ENCODE measurements at places on chromosomes 12 and 14.

DNA sequence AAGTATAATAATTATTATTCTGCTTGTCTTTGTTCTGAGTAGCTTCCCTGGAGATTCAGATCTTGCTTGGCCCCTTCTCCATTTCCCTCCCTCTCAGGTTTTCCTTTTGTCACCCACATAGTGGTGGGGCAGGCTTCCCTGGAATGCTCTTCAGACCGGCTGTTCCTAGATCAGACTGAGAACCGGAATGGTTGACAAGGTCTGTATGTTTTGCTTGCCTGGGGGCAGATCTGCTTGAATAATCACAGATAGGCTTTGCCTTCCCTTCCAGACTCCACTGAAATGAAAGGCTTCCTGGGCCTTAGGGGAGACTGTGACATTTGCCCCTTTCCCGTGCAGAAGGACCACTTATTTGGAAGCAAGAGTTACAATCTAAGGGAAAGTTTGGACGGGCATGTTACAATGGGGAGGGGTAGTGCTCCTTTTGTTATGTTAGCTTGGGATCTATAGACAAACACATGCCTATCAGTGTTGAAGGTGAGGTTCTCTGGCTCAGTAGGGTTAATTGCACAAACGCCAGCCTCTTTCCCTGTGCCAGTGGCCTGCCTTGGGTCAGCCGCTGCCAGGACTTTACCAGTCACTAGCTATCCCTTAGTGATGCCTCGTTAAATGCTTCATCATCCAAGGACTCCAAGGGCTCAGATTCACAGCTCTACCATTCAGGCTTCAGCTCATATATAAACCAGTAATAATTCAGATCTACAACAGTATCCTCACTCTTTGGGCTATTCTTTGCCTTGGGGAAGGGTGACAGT lies 178.6 kb downstream of the SNAPC1 start:
- no peak for DNase-seq

GRCh38 chr12:42609605-42610004 lies 20.1 kb upstream of the PRICKLE1 start:
- no peak for DNase-seq

DNA sequence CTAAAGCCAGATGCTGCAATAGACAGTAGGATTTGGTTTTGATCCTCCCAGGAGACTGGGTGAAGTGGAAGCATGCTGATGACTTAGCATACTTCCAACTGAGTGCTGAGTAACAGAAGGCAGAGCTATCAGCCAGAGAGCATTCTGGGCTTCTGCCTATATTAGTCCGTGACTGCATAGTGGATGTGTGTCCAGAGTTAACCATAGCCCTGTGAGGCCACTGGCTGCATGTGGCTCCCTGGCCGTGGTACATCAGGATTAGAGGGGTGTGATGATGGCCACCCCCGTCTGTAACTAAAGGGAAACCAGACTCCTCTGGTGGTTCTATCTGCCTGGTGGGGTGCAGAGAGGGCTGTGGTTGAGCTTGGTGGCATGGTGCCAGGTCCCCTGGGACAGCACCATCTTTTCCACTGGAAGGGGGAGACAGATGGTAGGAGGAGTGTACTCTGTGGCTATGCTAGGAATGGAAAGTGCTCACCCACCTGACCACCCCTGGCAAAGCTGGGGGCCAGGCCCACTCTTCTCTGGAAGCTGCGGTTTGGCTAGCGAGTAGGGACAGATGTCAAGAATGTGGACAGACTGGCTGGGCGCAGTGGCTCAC lies 27.4 kb downstream of the ABCD4 start:
- no peak for DNase-seq

DNA sequence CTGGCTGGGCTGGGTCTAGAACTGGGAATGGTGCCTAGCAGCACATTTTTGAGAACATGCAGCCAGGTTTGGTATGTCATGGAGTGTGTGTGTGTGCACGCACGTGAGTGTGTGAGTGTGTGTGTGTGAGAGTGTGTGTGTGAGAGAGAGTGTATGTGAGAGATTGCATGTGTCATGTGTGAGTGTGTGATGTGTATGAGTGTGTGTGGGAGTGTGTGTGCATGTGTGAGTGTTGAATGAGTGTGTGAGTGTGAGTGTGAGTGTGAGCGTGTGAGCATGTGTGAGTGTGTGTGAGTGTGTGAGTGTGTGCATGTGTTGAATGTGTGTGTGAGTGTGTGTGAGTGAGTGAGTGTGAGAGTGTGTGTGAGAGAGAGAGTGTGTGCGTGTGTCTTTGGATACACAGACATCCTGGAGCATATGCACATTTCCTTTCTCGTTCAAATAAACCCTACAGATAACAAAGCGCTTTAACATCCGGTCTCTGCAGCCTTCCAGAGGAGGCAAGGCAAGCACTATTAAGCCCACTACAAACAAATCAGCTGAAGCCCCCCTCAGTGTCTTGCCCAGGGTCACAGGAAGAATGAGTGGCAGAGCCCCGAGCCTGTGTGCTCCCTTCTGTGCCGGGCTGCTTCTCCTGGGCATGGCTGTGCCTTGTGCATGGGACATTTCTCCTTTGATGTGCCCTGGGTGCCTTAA lies 108.7 kb upstream of the ETV6 start:
- DNase-seq, result no peak

DNA sequence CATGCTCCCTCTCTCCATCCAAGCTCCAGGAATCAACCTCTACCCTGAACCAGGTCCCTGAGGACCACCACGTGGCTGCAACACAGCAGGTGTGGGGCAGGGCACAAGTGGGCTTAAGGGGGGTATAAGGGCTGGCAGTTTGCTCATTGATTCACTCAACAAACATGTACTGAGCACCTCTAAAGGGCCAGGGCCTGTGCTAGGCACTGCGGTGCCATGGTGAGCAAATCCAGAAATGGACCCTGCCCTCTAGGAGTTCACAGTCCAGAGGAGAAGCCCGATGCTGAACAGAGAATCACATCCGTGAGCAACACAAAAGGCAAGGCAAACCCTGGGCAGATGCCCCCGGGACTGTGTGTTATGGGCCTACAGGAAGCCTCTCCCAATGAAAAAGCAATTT lies 6.5 kb upstream of the AQP2 start:
- DNase-seq, result no peak

DNA sequence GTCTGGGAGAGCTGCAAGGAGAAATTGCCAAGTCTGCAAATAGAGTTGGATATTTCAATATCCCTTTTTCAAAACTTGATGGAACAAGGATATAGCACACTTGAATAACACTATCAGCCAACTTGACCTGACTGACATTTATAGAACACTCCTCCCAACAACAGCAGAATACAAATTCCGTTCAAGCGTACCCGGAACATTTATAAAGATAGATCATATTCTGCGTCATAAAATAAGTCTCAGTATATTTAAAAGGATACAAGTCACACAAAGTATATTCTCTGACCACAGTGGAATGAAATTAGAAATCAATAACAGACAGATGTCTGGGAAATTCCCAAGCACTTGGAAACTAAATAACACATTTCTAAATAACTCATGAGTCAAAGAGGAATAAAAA lies 29.0 kb upstream of the MEG3 start:
- DNase-seq, result no peak

All from HAP-1 (cell line).